ENCODE measurements at places on chromosomes 3 and 15.
A peak's percentile ranks its signal among the peaks of the same experiment; 100 is the strongest.

- DNase-seq = peak; percentile 2
Measured at GRCh38 chr3:18758047-18758704, 333.0 kb upstream of the SATB1 start.

GRCh38 chr3:187741403-187742350 is 3.6 kb downstream of the BCL6 start:
- no peak for DNase-seq

DNA sequence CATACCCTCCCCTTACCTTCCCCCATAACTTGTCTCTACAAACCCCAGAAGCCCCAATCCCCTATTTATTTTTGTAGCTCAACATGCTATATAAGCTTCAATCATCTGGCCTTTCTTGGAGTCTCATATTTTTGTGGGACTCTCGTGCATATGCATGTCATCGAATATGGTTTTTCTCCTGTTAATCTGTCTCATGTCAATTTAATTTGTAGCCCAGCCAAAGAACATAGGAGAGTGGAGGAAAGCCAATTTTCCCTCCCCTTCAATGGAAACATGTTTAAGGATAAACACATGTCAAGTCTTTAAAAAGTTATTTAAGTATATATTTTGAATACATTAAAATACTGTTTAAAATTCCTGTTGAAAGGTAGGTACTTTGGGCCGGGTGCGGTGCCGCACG is 172.2 kb downstream of the GMNC start:
- DNase-seq = no peak

DNA sequence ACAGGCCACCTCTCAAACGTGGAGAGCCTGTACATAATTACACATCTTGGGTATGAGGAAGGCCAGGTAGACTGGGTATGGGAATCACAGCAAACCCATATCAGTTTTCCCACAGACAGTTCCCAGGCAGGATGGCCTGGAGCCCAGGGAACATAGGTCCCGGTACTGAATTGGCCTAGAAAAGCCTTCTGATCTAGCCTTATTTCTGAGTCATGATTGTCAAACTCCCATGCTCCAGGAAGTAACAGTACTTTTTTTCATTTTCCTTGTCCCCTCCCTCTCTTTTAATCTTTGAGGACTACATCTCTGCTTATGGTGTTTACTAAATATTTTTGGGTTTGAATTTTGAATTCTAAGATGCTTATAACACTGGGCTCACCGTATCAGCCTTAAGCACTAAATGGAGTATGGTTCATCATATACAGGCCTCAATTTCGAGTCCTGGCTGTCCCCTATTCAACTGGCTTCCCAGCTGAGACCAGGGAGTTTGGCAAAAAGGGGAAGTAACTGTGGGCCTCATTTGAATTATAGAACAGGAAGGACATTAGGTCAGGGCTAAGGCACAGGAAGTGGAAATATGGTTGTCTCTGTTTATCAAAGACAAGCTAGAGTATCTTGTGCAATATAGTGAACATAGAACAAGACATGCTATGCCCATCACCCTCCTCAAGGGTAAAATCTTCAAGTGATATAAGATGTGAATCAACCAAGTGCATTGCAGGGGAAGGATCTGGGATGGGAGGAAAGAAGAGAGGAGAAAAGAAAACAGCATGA is 494.6 kb downstream of the NTRK3 start:
- DNase-seq = no peak

DNA sequence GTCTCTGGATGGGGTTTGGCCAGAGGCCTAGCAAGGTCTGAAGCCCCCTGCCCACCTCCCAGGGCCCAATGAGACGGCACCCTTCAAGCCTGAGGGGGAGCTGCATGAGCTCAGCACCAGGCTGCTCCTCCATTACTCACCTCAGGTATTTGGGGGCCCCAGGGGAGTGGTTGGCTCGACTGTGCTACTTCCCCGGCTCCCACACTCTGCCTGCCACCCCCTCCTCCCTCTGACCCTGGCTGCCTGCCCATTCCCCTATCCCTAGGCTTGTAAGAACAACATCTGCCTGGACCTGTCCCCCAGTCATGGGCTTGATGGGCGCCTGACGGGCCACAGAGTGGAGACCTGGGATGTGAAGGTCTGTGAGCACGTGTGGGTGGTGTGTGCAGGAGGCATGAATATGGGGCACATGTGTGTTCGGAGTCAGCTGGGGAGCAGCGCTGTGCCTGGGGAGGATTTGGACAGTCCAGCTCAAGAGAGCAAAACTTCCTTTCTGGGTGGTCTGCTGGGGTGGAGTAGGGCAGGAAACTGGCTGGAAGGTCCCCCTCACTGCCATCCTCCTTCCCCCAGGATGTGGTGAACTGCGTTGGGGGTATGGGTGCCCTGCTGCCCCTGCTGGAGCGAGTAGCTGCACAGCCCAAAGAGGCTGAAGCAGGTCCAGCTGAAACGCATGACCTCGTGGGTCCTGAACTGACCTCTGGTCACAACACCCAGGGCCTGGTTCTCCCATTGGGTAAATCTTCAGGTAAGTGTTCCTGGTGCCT is 17.4 kb downstream of the NBEAL2 start:
- no peak for DNase-seq

DNA sequence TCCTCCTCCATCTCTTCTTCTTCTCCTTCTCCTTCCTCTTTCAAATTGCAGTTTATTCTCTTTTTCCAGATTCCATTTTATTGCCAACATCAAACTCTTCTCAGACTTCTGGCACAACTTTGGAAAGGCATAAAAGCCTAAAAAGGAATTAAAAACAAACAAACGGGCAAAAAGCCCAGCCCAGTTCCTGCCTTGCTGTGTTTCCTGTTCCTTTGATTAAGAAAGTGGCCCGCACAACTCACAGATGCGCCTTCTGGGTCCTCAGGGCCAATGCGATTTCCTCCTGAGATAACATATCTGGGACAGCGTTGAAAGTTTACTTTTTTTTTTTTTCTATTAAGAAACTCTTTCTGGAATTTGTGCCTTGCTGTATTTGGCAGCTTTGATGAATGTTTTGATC is 158.7 kb upstream of the UBE3A start:
- no peak for DNase-seq

GRCh38 chr15:73809728-73810501 is 56.8 kb upstream of the INSYN1 start:
- no peak for DNase-seq

DNA sequence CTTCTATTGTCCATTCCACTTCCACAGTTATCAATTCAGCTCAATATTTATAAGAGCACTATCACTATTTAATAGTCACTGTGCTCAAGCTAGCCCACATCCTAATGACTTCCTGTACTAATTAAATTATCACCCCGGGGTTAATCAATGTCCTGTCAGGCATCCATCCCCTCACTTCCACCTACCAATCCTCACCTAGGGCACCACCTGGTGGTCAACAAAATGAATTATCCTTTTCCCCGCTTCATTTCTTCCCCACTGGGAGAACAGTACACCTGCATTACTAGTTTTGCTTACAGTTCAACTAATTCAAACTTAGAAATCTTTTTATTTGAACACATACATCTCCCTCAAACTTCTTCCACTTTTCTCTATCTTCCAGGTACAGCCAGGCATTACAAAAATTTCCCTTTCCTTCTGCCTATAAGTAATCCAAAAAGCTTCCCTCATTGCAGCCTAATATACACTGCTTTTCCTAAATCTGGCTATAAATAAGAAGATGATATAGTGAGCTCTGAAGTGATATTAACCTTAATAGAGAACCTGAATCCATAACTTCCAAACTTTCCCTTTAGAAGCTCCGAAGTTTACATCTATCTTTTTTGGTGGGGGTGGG is 68.5 kb downstream of the TMCC1 start:
- peak; percentile 20 for DNase-seq

GRCh38 chr3:69096299-69096698 is 11.6 kb downstream of the ARL6IP5 start:
- no peak for DNase-seq

- DNase-seq = no peak
Measured at GRCh38 chr3:129360171-129360611, 68.2 kb downstream of the EFCAB12 start.

Measured in HS-5 (cell line).